D341Med (cell line): ENCODE measurements at places on chromosomes 7 and 10.
A peak's percentile ranks its signal among the peaks of the same experiment; 100 is the strongest.

DNA sequence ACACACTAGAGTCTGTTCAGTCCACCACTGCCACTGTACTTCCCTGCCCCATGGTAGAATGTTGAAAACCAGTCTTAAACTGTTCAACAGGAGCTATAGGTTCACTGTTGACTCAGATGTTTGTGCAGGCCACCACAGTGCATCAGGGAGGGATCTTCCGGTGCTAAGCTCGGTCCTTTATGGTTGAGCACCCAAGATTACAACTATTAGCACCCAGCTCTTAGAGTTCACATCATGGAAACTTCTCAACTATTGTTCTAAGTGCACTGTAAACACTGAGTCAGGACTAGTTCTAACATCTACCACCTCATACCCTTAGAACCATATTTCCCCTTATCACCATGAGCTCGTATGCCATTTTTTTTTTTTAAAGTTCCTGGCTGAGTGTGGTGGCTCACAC is 97.1 kb upstream of the MXI1 start:
- no peak for DNase-seq

GRCh38 chr10:101939729-101940128 is 96.1 kb upstream of the KCNIP2 start:
- no peak for DNase-seq

DNA sequence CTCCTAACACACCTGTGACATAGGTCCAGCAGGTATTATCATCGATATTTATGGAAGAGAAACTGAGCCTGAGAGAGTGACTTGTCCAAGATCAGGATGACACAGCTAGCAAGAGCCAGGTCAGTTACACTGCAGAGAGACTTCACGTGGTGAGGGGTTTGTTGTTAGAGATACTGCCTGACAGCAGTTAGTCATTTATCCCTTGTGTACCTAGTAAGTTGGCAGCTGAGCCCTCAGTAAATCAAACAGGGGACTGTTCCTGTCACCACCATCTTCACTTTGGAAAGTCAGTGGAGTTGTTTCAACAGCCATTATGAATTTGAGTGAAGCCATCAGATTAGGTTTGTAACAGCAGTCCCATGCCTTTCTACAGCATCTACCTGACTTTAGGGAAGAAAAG is 87.5 kb upstream of the GATA3 start:
- no peak for DNase-seq

DNA sequence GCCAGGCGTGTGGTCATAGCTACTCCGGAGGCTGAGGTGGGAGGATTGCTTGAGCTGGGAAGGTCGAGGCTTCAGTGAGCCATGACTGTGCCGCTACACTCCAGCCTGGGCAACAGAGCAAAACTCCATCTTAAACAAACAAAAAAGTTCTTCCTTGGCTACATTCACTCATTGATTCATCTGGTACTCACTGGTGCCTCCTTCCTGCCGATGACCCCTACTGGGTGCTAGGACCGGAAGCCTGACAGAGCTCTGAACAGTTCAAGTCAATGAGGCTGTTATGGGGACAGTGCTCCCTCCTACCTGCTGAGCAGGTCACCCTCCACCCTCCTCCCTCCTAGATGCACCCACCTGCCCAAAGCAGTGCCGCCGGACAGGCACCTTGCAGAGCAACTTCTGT is 4.9 kb downstream of the PCOLCE start:
- no peak for DNase-seq

DNA sequence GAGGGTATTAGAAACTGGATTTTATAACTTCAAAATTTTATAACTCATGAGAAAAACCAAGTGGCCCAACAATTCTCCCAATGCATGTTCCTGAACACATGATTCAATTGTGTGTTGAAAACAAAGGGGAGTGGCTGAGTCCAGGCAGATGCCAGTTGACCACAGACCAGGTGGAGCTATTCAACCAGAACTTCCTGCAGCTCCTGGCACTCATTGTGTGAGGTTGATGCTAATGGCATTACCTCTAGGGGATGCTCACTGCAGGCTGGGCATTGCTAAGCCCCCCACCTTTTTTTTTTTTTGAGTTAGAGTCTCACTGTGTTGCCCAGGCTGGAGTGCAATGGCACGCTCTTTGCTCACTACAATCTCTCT is 20.3 kb downstream of the MYOF start:
- DNase-seq = no peak

- DNase-seq = no peak
These were observed 10.3 kb downstream of the ZNF775 start for GRCh38 chr7:150389532-150389816.

DNA sequence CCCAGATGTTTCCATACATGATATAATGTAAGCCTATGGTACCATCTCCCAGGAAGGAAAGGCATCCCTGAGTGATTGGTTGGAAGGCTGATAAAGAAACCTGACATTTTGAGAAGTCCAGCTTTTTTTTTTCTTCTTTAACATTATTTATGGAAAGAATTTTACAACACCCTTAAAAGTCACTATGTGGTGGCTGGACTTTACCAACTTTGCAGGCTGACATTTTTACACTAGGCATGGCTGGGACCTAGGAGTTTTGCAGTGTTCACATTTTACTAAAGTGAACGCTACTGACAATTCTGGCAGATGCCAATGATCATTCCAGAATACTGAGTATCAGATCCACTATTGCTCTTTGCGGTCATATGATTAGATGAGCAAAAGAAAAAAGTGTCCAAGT is 239.9 kb downstream of the GLI3 start:
- DNase-seq = no peak

DNA sequence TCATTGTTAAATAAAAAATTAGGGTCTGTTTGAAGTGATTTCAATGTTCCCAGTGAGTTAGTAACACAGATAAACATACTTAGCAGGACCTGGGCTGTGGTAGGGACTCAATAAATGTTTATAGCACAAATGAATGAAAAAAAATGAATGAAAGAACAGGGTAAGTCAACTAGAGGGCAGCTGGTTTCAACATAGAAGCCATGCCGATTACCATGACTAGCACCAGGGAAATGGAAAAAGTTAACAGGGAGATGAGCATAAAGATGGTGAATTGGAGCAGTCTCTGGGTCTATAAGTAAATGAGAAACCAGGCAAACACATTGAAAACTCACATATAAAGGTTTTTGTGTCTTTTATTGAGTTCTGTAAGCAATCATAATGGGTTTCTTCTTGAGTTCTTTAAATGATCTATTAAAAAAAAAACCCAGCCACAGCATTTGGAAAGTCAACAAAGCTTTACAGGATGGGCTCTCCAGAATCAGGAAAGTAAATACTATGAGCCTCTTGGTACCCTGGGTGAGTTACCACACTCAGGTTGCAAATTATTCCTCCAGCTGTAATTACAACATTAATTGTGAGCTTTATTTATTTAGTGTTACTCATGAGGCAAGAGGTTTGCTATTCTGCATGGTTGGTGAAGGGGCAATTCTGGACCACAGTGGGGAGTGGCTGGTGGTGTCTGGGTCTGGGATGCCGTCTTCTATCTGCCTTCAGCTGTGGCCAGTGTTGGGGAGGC is 46.1 kb upstream of the MTPN start:
- DNase-seq = no peak

- no peak for DNase-seq
These were observed 45.3 kb upstream of the GTF2I start for GRCh38 chr7:74612015-74612829.

- DNase-seq = no peak
These were observed 495.8 kb downstream of the PARD3 start for GRCh38 chr10:34319197-34319846.

GRCh38 chr7:32390210-32390609 is 100.0 kb downstream of the LSM5 start:
- no peak for DNase-seq

GRCh38 chr7:148697256-148698006 is 1.3 kb upstream of the CUL1 start:
- DNase-seq = no peak

- no peak for DNase-seq
These were observed 294.5 kb upstream of the NFE2L3 start for GRCh38 chr7:25857376-25858067.

DNA sequence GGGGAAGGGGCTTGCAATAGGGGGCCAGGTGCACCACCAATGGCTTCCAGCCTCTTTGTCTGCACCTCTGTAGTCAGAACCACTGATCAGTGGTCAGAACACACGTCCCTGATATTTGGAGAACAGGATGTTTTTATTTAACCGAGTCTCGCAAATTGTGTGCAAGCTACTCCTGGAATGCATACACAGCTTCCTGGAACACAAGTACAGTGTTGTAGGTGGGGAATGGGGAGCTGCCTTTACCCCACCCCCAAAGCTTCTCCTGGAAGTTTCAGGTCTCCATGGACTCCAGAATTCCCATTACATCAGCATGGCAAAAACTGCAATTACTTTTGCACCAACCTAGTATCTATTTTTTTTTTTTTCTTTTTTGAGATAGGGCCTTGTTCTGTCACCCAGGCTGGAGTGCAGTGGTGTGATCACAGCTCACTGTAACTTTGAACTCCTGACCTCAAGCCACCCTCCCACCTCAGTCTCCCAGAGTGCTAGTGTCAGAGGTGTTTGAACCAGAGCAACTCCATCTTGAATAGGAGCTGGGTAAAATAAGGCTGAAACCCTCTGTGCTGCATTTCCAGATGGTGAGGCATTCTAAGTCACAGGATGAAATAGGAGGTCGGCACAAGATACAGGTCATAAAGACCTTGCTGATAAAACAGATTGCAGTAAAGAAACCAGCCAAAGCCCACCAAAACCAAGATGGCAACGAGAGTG is 374.0 kb downstream of the CALN1 start:
- DNase-seq = no peak

- DNase-seq = no peak
These were observed 11.0 kb downstream of the ARPC1B start for GRCh38 chr7:99385564-99385963.

GRCh38 chr7:66181329-66181728 is 23.8 kb upstream of the TPST1 start:
- DNase-seq = no peak

DNA sequence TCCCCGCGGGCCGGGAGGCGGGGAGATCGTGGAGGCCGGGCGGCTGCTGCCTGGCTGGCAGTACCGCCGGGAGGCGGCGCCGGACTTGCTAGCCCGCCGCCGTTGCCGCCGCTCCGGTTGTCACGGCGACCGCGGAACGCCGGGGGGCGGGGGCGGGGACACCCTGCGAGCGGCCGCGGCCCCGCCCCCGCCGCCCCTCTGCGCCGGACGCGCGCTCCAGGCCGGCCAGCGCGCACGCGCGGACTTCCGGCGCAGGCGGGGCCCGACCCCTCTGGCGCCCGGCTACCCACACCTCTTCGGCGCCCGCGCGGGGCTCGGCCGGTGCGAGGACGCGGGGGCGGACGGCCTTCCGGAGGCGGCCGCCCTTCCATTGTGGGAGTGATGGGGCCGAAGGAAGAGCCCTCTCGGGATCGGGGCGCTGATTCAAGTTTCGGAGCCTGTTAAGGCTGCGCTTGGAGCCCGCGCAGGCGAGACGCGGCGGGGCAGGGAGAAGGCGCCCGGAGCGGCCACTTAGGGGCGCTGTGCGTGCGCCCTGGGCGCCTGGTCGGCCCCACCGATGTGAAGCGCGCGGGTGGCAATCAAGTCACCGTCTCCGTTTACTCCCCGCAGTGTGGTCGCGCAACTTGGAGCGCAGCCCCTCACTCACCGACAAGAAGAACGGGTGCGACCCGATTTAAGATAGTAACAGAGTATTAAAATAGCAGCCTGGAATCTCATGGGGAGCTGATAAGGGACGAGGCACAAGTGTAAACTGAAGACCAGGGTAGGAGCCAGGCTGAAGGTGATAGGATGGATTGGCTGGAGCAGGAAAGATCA is 449 bp upstream of the DPY19L1 start:
- peak; percentile 99 for DNase-seq

DNA sequence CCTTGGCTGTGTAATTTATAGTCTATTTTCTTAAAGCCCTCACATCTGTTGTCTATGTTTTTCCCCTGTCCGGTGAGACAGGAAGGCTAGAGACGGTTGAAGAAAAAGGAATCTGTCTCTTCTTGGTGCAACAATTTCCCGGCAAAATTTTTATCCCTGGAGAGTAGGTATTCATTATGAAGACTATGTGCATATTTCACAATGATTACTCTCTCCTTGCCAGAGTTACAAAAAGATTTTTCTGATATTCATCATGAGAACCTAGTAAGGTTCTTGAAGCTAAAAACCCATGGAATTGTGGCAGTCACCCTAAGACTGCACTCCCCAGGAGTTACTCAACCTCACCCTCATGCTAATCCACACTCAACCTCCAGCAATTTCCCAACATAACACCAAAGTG is 55.0 kb upstream of the GHITM start:
- no peak for DNase-seq

GRCh38 chr10:129514568-129515451 is 47.8 kb downstream of the MGMT start:
- no peak for DNase-seq

- no peak for DNase-seq
These were observed 62.2 kb downstream of the GRID1 start for GRCh38 chr10:86304436-86304835.

DNA sequence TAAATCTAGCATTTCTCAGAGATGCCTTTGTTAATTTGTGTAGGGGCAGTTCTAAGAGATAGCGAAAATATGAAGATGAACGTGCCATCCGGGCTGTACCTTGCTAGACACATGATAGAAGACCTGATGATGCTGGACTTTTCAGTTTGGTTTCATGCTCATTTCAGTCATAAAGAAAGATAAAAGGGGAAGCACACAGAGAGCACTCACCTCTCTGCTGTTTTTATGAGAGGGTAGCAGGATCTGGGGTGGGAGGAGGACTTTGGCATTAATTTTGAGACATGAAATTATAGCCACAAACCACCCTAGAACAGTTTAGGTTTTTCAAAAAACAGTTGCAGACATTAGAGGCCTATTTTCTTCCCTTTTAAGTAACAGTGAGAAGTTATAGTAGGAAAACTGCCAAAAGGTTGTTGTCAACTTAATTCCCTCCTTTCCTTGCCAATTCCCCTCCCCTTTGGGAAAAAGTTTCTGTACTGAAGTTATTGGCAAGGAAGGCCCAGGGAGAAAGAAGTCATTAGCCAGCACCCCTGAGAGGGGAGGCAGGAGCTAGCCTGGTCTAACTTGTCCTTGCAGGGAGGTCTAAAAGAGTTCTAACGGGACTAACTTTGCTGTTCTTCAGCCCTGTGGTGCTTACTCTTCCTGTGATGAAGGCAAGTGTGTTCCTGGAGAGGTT is 2.6 kb downstream of the ST7 start:
- no peak for DNase-seq

- DNase-seq = peak; percentile 90
These were observed 11.7 kb downstream of the HSPB1 start for GRCh38 chr7:76314042-76314721.

DNA sequence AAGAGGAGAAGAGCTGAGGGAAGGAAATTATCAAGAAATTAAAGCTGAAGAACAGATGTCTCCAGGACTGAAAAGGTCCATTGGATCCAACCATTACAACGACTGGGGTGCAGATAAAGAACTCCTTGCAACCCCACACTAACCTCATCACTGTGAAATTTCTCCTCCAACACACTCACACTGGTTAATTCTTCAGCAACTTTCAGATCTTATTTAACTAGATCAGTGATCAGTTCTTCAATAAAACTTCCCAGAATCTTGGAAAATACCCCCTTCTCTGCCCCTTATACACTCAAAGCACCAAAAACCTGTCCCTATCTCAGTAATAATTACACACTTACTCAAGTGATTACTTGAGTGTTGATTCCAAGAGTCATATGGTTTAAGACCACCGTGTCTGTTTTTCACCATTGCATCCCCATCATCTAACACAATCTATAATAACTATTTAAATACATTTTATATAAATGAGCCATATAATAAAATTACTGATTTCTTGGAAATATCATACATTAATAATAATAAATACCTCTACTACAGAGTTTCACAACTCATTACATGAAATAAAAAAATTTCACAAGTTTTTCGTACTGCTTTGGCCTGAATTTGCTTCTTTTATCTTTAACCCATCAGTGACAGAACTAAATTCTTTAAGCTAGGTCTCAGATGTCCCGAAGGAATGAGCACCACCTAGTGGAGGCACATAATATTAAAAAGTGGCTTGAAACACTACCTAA is 123.7 kb downstream of the MPP7 start:
- DNase-seq = peak; percentile 41
